ENCODE measurements at places on chromosomes 11 and 22.

- DNase-seq, result no peak
Measured at GRCh38 chr11:17159441-17159840, 48.3 kb downstream of the PIK3C2A start.

DNA sequence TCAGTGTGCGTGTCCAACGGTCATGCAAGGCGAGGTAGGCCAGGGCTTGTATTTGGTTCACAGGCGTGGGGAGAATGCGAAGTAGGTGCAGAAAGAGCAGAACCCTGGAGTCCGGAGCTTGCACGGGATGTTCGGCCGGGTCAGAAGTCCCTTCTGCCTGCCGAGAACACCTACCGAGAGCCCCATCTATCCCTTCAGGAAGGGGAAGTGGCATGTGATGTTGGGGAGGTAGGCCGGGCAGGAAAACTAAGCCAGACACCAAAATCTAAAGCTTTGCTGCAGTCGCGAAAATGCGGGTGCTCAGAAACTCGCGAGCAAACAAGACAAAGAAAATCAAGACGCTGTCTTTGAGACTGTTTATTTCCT lies 435 bp upstream of the TAF6L start:
- no peak for DNase-seq

DNA sequence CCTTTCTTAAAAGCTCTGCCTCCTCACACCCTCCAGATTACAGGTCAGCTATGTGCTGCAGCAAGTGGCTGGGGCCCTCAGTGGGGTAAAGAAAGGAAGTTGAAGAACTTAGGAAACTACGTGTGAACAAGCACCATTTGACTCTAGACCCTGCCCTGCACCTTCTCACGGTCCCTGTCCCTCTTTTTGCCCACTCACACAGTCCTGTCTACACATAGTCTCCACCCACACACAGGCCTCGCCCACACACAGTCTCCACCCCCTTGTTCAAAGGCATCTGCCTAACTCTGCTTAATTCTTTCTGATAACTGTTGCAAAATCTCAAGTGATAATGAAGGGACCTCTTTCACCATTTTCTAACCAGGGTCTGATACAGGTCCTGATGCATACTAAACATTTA lies 59.0 kb downstream of the TMPRSS5 start:
- DNase-seq, result no peak

DNA sequence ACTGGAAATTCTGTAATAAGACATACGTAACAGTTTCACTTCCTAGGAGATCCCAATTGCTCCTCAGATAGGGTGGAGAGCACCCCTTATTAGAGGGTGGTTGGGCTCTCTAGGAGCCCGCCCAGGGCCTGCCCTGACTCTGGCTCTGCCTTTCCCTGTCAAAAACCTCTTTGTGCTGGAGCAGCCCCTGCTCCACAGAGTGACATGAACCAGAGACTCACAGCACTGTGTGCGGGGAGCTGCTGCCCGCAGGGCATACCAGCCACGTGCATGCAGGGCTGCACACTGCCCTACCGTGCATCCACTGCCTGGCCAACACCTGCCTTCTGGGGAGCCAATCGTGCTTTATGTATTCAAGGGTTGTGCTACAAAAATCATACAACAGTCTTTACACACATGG lies 24.3 kb downstream of the KCNQ1OT1 start:
- DNase-seq, result peak; percentile 2

- DNase-seq, result no peak
Measured at GRCh38 chr22:50584106-50585096, 1.8 kb upstream of the CHKB start.

GRCh38 chr11:71554996-71555395 lies 6.8 kb downstream of the KRTAP5-9 start:
- no peak for DNase-seq

Data from CD4-positive, alpha-beta T cell treated with Interleukin-4 for 1 hour (primary cell).